ENCODE measurements at places on chromosomes 5 and 9.

- no peak for DNase-seq
These were observed 42.8 kb upstream of the IL6ST start for GRCh38 chr5:56037531-56038010.

- no peak for DNase-seq
These were observed 57.3 kb downstream of the GADD45G start for GRCh38 chr9:89661956-89662717.

DNA sequence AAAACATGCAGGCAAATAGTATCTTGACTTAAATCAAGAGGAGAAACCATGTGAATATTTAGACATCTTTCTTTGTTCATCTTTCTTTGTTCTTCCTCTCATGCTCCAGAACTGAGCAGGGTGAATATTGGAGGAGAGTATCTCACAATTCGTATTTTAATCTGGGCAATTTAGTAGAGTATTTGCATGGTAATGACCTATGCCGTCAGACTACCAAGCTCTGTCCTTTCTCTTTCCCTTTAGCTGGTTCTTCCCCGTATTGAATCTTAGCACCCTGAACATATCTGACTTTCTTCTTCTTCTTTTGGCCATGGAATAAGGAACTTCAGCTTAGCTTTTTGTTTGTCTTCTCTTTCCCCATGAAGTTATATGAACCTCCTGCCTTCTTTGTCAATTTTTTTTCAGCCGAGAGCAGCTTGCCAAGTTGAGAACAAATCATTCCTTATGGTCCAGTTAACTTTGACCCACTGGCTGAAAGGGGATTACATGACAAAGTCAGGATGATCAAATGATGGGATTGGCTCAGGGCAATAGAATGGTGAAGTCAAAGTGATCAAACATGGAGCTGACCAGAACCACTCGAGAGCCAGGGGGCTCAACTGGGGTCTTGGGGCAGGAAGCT, 95.8 kb downstream of the DAPK1 start:
- DNase-seq: no peak

DNA sequence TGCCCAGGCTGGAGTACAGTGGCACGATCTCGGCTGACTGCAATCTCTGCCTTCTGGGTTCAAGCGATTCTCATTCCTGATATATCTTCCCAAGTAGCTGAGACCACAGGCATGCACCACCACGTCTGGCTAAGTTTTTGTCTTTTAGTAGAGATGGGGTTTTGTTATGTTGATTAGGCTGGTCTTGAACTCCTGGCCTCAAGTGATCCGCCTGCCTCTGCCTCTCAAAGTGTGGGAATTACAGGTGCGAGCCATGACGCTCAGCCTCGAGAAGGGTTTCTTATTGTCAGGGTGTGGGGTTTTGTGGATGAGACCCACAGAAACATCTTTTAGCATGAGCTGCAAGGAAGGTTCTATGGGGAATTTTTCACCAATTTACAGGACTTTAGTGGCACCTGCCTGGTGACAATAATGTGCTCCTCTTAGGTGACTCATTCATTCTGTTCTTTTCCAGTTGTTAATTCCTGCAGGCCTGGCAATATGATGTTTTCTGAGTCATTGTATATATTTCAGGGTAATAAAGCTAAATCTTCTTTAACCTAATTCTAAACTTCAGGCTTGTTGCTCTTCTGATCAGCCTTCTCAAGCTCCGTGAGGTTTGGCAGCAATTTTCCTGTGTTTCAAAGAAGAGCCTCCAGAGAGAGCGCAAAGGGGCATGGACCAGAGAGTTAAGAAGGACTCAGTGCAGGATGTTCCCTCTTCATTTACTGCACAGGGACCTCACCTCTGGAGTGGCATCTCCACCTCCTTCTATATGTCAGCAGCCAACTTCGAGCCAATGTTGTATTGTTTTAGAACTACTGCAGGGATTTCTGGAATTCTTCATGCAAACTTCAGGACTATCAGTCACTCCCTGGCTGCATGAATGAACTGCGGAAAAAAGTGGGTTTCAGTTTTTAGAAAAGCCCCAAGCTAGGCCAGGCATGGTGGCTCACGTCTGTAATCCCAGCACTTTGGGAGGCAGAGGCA, 77.8 kb upstream of the ZNF618 start:
- DNase-seq: no peak

GRCh38 chr5:643811-644271, 31.7 kb downstream of the CEP72 start:
- no peak for DNase-seq

- no peak for DNase-seq
These were observed 2.5 kb downstream of the PDCD1LG2 start for GRCh38 chr9:5512658-5513452.

DNA sequence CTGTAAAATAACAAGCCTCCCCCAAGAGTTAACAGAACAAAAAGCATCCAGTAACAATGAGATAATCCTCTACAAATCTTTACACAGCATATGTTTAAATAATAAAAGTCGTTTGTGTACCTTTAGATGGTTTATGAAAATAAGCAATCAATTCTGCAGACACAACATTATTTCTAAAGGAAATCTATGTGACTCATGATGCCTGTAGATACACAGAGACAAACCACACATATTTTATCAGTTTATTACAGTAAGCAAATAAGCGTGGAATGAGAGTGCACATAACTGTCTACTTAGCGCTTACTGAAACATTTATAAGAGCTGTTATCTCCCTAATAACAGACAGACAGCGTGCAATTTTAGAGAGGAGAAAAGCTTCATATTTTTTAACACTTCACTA, 243.6 kb downstream of the AP3B1 start:
- DNase-seq: no peak

GRCh38 chr5:149826574-149826973, 96.5 kb downstream of the PPARGC1B start:
- no peak for DNase-seq

GRCh38 chr5:179595916-179596315, 27.6 kb downstream of the HNRNPH1 start:
- no peak for DNase-seq

- no peak for DNase-seq
These were observed 335.9 kb downstream of the PARP8 start for GRCh38 chr5:51002368-51002767.

GRCh38 chr5:54329731-54330709, 19.6 kb upstream of the ARL15 start:
- DNase-seq: no peak

GRCh38 chr9:120558454-120558853, 21.5 kb downstream of the CDK5RAP2 start:
- DNase-seq: no peak

- DNase-seq: no peak
These were observed 134.7 kb upstream of the DMRT1 start for GRCh38 chr9:706606-707459.

GRCh38 chr5:116961021-116961420, 386.4 kb upstream of the SEMA6A start:
- DNase-seq: no peak

- no peak for DNase-seq
These were observed 450.0 kb downstream of the CCDC171 start for GRCh38 chr9:16002816-16003215.

DNA sequence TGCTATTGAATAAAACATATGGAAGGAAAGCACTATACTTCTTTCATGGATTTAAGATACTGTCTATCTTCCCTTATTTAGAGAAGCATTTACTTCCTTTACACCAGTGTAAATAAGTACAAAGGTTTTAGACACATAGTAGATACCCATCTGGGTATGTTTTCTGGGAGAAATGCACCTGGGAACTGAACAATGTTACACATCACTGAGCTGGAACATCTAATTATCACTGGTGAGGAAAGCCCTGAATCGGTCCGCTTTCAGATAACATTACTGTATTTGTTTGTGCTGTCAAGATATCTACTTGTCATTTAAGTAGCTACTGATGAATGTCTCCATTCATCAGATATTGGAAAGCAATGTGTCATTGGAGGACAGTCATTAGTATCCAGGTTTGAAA, 964.7 kb upstream of the PTPRD start:
- DNase-seq: no peak

DNA sequence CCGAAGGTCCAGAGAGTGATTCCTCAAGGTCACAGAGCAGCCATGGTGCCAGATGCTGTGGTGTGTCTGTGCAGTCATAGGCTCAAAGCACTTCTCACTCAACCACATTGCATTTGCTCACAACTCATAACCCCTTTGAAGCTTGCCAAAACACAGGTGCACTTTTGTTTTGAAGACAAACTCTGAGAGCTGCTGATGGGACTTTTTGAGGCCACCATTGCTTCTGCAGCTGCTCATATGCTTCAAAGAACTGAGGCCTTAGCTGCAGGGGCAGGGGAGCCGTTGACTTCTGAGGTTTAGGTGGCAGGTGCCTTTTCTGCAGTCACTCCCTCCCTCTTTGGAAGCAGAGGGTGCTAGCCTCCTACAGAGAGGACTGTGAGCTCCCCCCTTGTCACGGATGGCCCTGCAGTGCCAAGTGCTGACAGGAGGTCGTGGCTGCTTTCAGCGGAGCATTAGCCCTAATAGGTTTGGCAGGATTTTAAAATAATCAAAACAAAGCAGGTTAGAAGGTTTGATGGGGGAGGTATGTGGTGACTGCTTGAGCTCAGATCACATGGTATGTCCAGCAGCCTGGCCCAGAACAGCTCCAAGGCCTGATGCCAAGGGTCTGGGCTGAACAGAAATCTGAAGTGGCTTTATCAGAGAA, 232.1 kb downstream of the MAN2A1 start:
- DNase-seq: peak; percentile 11

GRCh38 chr5:89418407-89419085, 535.6 kb upstream of the MEF2C start:
- no peak for DNase-seq

DNA sequence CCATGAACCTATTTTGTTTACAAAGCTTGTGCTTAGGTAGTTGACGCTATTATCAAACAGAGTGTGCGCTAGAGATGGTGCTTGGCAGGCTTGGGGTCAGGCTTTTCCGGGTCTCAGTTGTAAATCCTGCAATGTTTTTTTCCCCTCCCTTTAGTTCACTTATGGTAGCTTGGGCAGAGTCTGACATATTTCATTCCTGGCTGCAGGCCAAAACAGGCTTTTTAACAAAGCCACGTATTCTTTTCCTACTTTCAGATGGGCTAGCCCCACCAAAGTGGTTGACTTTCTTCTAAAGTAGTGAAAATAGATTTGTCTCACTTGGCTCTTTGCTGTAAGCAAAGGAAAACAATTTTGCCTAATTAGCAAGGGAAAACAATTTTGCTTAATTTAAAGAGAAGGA, 58.0 kb upstream of the FBN2 start:
- no peak for DNase-seq

DNA sequence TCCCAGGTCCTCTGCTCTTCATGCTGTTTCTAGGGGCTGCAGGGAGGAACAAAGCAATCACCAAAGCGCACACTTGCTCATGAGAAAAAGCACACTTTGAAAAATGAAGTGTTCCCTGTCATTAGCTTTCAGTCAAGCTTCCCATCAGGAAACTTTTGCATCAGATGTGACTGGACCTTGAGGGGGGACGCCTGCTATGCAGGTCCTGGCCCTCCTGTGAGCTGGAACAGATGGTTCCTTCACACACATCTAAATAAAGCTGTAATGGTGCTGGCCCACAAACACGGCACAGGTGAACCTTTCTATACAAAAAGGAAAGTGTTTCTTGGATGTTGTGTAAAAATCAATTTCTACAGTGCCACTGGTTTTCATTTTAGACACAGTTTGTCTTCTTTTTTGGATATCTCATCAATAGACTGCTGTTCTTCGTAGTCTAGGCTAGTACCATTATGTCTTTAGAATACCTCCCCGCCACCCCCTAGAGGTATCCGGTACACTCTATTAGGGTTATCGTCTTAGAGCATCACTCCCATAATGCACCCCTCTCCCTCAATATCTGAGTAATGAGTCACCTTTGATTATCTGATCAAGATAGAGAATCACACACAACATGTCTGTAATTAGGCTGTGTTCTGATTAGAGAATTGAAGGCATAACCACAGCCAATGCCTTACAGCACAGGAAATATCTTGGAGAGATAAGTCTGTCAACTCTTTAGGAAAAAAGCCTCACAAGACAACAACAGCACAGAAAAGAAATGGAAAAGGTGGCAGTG, 266.3 kb downstream of the TLR4 start:
- no peak for DNase-seq
